Adipocyte (in vitro differentiated cells): ENCODE measurements at places on chromosomes 5 and 9.

- DNase-seq: peak; percentile 82
Observed at GRCh38 chr9:79962836-79963235, 391.1 kb downstream of the TLE4 start.

GRCh38 chr9:90964101-90965020 is 162.7 kb downstream of the SYK start:
- DNase-seq: no peak

DNA sequence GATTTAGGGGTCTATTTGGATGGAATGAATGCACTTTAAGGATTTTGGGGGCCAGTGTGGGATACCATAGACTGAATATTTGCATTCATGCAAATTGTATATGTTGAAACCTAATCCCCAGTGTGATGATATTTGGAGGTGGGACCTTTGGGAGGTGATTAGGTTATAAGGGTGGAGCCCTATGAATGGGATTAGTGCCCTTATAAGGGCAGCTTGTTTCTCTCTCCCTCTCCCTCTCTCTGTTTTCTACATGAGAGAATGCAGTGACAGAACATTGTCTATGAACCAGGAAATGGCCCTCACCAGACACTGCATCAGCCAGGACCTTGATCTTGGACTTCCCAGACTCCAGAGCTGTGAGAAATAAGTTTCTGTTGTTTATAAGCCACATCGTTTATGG is 166.1 kb downstream of the MED10 start:
- DNase-seq: no peak

- DNase-seq: peak; percentile 45
Observed at GRCh38 chr9:93397661-93398373, 53.7 kb upstream of the FAM120A start.

DNA sequence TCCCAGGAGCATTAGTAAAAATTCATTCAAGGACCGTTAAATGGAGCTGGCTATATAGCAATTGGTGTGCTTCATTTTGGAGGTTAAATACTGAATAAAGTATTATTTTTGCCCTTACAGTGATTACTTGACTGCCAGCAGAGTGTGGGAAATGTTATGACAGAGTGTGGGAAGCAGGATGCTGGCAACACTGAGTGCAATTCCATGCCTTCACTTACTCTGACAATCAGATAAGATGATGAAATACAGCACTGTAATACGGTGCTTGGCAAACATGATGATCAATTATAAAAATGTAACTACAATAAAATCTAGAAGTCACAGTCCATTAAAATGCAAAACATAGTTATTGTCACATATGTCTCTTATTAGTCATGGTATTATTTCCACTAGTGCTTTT is 651.3 kb downstream of the PTPRD start:
- DNase-seq: no peak

DNA sequence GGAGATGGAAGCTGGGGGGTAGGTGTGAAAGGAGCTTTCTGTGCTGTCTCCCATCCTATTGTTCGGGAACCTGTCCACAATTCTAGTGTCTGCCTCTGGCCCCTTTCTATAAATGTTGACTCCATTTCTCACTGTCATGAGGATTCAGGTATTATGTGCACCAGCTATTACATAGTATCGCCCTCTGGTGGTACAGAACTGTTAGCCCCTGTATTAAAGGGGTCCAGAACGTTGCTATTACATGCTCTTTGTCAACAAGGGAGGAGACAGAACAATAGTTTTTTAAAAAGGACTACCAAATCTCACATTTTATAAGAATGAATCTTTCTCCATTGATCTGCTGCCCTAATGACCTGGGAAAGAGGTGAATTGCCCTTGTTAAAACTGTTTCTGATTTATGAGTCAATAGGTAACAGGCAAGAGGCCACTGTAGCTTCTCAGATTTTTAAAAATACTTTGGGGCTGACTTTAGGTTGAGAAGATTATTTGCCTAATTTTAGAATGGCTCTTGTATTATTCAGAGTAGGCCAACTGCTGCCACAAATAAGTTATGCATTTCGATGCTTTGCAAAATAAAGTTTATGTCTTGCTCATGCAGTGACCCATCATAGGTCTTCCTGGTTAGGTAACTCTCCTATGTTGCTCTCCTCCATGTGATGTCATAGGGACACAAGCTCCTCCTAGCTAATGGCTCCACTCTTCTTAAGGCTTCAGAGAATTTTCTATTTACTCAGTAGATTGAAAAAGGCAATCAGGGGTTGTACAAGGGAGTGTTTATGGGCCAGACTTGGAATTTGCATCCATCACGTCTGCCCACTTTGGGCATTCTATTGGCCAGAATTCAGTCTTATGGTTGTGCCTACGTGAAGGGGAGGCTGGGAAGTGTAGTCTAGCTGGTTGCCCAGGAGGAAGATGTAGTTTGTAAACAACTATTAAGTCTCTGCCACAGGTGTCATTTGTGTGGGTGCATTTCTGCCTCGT is 20.8 kb downstream of the DCANP1 start:
- DNase-seq: peak; percentile 80

GRCh38 chr9:114484215-114484853 is 20.9 kb downstream of the WHRN start:
- no peak for DNase-seq

- DNase-seq: peak; percentile 78
Observed at GRCh38 chr9:35935755-35936509, 22.0 kb downstream of the OR2S2 start.

DNA sequence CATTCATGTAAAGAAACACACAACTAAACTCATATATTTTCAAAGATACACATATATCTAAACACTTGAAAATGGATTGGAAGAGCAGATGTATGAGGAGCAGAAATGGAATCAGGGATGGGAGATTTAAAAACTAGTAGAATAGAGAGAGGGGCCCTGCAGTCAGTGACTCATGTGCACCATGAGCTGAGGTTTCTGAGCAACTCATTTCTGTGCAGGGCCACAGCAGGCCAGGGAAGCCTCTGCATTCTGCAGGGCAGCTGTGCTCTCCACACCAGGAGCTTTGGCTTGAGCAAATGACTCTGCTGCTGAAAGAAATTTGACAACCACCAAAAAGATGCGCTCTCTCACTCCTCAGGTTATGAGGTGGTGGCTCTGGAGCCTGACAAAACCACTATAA is 27.1 kb downstream of the LHX6 start:
- DNase-seq: peak; percentile 45

DNA sequence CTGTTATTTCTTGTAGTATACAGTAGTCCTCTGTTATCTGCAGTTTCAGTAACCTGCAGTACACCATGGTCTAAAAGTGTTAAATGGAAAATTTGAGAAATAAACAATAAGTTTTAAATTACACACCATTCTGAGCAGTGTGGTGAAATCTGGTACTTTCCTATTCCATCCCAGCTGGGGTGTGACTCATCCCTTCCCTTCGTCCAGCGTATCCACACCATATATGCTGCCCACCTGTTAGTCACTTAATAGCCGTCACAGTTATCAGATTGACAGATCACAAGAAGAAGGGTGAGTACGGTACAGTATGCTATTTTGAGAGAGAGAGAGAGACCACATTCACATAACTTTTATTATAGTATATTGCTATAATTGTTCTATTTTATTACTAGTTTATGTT is 28.9 kb downstream of the FAM151B start:
- DNase-seq: peak; percentile 72

DNA sequence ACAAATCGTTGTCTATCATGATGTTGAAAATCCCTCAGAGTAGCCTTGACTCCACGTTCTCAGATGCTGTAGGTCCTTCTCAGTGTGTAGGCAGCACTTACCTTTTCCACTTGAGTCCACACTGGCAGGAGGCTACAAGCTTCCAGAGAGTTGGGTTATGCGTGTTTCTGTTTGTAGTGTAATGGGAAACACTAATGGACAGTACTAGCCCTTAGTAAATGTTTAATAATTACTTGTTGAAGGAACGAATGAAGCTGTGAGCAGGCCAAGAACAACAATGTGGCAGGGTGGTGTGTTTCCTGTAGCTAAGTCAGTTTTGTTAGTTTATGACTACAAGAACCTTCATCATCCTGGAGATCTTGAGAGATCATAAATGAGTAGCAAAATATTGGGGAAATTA is 83.5 kb downstream of the ARHGAP26 start:
- no peak for DNase-seq

- DNase-seq: no peak
Observed at GRCh38 chr9:4065054-4065453, 234.8 kb downstream of the GLIS3 start.

DNA sequence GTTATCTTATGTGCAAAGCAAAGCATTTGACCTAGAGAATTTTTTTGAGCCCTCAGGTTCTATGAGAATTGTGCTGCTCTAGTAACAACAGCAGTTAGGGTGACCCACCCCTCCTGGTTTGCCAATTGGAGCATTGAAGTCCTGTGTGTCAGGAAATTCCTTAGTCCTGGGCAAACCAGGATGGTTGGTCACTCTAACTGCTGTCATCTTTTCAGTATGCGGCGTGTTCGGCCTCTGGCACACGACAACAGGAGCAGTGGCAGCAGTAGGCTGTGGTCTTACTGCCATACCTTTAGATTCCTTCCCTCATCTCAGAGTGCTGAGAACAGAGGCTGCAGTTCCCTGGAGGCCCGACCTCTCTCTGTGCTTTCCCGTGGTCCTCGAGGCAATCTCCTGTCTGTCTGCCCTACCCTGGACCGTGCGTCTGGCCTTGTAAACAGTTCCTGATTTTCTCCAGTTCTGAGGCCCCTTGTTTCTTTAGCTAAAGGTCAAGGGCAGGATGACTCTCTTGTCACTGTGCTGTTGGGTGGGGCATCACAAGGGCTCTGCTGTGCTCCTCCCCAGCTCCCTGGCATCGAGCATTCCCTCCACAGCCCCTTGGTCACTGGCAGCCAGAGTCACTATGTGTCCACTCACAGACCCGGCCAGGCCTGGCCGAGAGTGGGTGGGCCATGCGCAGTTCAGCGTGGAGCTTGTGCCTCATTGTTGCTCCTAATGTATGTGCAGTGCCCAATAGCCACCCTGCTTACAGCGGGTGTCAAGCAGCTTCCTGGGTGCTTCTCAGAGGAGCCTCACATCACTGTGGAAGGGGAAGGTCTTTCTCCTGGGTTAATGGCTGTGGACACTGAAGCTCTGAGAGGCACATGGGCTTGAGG is 18.5 kb upstream of the COL15A1 start:
- no peak for DNase-seq

DNA sequence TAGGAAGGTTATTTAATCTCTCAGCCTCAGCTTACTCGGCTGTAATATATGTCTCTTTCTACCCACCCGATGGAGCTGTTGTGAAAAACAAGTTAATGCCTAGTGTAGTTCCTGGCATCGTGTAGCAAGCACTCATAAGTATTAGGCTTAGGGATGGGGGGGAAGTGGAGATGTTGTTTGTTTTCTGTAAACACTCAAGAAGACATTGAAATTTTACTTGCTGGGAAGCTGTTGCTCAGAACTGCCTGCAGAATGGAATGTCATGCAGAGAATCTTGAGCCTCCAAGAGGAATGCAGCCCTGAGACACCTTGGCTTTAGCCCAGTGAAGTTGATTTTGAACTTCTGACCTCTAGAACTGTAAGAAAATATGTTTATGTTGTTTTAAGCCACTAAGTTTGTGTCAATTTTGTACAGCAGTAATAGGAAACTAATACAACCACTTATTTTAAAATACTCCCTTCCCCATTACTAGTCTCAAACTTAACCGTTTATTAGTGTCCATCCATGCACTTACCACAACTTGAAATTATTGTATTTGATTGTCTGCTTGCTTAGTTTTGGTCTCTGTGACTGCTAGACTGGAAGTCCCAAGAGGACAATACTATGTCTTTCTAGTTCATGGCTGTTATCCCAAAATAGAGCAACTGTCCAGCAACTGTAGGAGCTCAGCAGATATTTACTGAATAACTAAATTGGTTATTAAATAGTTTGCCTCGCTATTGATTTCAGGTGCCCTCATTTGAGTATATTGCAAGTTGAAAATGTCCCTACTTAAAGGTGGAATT is 53.8 kb downstream of the MFAP3 start:
- DNase-seq: peak; percentile 53

DNA sequence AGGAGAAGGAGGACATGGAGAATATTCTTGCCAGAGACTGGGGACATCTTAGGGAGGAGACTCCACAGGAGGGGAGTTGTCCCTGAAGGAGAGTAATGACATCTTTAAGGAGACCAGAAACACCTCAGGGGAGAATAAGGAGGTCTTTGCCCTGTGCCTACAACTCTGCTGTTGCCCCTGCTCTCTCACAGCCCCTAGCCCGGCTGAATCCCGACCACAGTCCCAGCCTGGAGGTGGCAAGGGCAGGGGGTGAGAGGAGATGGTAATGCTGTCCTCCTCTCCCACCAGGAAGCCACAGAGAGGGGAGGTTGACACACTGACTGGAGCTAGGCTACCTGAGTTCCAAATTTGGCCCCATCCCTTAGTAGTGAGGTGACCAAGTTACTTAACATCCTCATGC is 30.2 kb upstream of the ENHO start:
- no peak for DNase-seq

DNA sequence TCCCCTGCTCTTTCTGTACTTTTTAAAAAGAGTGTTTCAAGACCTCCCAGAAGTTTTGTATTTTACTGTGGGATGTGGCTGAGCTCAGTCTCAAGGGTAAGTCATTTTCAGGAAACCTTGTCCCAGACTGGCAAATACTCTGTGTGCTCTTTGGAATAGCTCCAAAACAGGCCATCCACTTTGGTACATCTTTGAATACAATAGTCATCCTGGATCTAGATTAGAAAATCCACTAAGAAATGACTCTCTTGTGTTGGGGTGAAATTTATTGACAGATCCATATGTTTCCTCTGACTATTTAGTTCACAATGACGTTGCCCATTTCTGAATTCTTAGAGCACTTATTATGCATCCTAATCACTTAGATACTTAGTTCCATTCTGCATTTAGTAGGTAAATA is 95.2 kb downstream of the PLCXD3 start:
- no peak for DNase-seq

- DNase-seq: peak; percentile 91
Observed at GRCh38 chr5:171521219-171521633, 101.8 kb downstream of the FGF18 start.

DNA sequence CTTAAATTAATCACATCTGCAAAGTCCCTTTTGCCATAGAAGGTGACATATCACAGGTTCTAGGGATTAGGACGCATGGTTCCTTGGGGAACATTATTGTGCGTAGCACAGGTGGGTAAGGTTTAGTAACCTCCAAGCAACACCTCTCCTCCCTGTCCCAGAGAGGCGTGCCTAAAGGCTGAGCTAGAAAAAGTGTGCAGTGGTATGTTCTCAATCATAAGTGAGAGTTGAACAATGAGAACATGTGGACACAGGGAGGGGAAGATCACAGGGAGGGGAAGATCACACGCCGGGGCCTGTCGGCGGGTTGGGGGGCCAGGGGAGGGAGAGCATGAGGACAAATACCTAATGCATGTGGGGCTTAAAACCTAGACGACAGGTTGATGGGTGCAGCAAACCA is 14.9 kb downstream of the DAB2IP start:
- DNase-seq: no peak

- peak; percentile 45 for DNase-seq
Observed at GRCh38 chr9:95305770-95306492, 11.6 kb downstream of the FANCC start.

- peak; percentile 43 for DNase-seq
Observed at GRCh38 chr5:74424162-74424868, 216.2 kb downstream of the ENC1 start.

DNA sequence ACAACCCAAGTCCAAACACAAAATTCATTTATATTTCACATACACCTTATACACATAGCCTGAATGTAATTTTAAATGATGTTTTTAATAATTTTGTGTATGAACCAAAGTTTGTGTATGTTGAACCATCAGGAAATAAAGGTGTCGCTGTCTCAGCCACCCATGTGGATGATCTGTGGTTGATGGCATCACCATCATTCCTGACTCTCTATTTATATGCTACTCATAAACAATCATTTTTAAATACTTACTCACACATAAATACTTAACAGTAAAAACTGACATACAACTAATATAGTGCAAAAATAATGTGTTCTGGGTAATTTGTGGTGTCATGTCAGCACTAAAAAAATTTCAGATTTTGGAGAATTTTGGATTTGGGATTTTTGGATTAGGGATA is 38.4 kb downstream of the SMC5 start:
- no peak for DNase-seq
